Kidney tubule cell (primary cell): ENCODE measurements at places on chromosomes 7 and 10.
A peak's percentile ranks its signal among the peaks of the same experiment; 100 is the strongest.

DNA sequence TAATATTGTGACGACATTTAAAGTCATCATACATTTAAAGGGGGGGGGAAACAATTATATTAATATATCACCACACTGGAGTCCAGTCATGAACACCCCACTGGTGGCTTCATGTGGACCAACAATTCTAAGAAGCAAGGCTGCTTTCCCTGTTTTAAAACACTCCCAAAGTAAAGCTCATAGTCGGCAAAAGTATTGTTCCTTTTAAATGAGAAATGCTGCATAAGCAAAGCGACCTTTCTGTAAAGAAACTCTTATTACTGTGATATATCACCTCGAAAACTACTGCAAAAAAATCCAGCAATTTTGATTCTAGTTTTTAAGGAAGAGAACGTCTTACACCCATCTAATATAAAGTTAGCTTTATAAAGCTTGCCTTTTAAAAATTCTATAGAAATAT is 112.8 kb downstream of the DOCK4 start:
- no peak for DNase-seq

DNA sequence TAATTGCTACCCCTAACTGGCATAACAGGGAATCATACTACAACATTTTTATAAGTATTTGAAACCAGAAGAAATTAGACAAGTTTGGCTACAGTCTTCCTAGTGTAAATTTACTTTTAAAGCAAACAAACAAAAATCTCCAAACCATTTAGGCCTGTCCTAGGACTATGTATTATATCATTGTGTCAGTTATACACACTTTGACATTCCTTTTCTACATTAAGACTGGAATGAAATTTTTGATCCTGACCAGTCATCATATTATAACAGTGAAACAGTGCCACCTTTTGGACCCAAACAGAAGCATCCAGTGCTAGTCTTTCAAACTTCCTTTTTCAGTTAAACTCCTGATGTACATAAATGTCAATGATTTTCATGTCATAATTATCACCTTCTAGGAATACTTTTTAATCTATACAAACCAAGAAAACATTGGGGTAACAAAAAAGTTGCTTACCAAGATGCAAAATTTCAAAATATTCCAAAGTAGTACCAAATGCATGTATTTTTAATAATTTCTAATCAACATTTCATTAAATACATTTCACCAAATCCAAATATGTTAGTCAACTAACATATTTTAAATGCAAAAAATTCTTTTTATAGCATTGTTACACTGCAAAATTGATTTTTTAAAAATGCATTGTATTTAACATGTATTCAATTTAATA is 75.7 kb downstream of the IMMP2L start:
- DNase-seq: peak; percentile 69

DNA sequence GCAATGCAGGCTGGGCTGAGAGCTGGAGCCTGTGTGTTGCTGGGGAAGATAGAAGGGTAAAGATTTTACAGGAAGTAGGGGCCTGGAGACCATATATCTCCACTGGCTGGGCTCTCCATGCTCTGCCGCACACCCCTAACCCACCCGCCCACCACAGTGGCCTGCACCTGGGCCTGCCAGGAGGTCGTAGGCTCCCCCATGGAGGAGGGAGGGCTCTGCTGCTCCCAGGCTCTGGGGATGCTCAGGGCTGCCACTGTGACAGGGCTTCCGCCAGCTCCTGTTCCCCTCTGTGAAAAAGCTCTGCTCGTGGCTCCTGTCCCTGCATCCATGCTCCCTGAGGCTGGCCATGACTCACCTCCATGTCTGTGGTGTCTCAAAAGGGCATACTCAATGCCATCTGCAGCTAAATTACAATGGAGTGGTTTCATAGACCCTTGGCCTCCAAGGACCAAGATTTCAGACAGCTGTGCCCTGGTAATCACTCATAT is 106.0 kb downstream of the CXCL12 start:
- DNase-seq: peak; percentile 19

- no peak for DNase-seq
Observed at GRCh38 chr10:391305-391704, 256.1 kb downstream of the ZMYND11 start.

DNA sequence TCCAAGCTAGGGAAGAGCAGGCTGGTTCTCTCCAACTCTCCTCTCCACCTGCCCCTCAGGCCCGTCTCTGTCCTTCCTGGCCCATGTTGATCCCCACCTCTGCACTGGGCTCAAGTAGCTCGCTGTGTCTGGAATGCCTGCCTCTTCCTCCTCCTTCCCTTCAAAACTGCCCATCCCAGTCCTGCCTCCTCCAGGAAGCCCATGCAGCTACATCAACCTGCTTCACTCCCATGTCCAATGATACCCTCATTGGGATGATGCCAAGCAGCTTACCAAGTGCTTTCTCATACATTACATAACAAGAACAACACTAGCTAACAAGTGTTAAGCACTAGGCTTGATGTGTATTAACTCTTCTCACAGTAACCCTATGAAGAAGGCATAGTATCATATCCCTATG is 8.2 kb downstream of the ASB10 start:
- DNase-seq: no peak

DNA sequence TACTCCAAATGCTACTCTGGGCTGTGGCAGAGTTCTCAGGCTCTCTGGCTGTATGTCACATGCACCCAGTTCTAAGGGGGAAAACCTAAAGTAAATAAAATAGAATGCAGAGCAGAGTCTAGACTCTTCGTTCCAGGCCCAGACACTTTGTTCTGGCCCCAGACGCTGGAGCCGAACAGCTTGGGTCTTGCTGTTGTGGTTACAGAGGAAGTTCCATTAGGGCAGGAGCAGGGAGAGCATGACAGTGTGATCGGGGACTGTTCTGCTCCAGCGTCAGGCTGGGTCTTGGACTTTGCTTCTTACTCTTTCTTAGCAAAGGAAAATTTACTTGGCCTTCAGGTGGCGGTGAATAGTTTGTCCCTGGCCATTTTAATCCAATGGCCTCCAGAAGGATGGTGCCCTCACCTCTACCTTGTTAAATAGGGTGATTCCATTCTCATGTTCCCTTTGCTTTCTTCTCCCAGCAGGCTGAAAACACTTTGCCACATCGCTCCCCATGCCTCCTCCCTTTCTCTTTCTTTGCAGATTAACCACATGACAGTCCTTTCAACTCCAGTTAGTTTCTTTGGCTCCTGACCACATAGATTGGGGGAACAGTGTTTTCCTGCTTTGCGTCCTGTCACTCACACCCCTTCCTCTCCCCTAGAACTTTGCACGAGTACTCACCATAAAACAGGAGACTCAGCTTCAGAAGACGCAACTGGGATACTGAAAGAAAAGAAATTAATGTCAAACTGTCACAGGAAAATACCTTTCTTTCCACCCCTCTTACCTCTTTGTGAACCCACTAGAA is 730.8 kb downstream of the SUGCT start:
- DNase-seq: no peak
